ENCODE measurements at places on chromosomes 7 and 10. TPM values are rescaled to one million over a fixed set of nuclear protein-coding genes. Genes with fewer than 3 reads are reported as not detected.

DNA sequence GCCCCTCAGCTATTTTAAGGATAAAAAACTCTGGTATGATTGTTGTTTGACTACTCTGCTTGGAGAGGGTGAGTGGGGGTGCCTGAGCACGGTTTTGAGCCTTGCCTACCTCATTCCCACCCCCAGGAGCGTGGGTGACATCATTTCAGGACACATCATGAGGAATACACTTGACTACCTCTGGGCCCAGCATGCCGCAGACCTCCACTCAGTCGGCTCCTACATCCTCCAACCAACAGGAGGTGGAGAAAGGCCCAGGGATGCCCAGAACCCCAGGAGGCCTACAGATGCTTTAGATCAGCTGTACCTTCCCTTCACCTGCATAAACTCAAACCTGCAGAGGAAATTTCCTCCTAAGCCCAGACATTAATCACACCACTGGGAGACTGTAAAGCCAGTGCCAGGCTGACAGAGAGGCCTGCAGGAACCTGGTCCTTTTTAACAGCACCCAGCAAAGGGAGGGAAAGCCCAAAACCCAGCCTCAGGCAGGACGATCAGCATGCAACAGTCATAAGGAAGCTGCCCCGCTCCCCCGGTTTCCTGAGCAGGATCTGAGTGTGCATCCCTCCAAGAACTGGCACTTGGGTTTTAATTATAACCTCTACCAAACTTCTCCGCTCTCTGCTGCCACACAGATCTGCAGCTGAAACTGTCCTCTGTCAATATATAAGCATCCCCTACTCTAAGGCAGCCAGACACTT, 61.7 kb upstream of the ZNRF2 start:
- no peak for DNase-seq

- DNase-seq = no peak
Observed at GRCh38 chr10:131934769-131935168, 34.0 kb downstream of the PPP2R2D start.

GRCh38 chr10:49050366-49050765, 65.0 kb downstream of the VSTM4 start:
- DNase-seq = peak; percentile 50

- no peak for DNase-seq
Observed at GRCh38 chr10:69458430-69459100, 7.3 kb downstream of the TSPAN15 start.

DNA sequence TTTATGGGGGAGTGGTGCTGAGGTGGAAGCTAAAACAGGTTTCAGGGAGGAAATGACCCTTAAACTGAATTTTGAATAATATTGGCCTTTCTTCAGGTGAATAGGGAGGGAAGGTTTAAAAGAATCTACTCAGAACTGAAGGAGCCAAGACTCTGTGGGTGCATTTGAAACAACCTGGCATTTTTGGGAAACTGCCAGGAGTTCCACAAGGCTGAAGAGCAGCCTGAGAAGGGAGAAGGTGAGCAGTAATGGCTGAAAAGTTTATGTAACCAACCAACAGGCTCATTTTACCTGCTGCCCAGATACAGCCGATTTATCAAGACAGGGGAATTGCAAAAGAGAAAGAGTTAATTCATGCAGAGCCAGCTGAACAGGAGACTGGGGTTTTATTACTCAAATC, 4.0 kb upstream of the PANK1 start:
- DNase-seq = no peak

- peak; percentile 9 for DNase-seq
Observed at GRCh38 chr10:74640134-74640921, 186.1 kb upstream of the KAT6B start.

DNA sequence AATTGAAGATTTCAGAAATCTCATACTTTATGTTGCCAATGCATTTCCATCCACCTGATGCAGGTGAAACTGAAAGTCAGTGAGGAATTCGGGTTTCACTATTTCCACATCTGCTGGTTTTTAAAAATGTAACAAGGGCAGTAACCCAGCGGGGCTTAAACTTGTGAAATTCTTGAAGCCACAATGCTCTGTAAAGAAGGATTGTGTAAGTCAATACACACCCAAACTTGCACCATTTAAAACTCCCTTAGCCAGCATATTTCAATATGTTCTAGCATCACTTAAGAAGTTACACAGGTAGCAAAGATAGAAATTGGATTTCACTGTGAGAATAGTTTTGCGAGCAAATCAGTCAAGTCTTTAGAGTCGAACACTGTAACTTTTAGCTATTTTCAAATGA, 386.1 kb downstream of the PLXDC2 start:
- no peak for DNase-seq

- peak; percentile 65 for DNase-seq
Observed at GRCh38 chr10:28201410-28202400, 101.2 kb downstream of the MPP7 start.

DNA sequence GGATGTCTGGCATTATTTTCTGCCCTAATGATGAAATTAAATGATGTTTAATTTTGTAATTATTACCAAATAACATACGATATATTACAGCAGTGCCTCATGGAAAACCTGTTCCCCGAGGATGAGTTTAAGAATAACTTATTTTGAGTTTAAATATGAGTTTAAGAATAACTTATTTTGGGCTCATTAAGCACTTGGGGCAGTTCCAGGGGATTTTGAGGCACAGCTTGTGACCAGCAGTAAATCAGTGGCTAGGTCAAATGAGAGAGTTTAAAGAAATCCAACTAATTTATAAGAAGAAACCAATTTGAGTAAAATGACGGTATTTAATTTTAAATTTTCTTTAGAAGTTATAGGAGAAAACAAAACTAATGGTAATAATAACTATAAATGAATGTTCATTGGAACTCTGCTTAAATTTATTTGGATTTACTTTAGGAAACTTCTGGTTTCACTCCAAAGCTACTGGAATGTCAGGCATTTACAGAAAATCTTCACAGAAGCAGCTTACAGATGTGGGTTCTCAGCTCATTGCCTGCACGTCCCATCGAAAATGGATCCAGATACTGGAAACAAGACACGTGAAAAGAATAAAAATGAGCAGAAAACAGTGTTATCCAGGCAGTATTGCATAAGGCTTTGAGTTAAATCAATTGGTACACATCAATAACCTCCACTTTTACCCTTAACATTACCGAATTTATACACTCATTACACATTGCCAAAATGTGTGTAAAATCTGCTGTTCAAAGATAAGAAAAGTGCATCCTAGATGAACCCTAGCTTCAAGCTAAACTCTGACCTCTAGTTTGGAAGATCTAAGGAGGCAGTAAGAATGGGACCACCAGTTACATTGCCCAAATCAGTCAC, 784.5 kb upstream of the IGFBP3 start:
- peak; percentile 57 for DNase-seq

DNA sequence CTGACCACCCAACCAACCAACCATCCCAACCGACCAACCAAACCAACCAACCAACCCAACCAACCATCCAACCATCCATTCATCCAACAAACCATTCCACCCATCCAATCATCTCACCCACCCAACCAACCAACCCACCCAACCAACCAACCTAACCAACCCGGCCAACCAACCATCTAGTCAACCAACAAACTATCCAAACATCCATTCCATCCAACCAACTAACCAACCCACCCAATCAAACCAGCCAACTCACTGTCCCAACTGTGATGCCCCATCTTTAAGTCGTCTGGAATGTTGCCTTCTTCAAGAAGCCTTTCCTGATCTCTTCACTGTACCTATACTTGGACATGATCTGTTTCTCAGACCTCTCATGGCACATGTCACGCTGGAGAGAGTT, 31.6 kb downstream of the MINDY4 start:
- no peak for DNase-seq

CCM2 gene
- total RNA-seq = 56.1 TPM

IKZF5 gene
- 4.2 TPM for total RNA-seq

FANK1 gene
- total RNA-seq = 1.9 TPM

RPS24 gene
- 1,664 TPM for total RNA-seq
